Non-pigmented ciliary epithelial cell (primary cell): ENCODE measurements at places on chromosomes 12 and 14.

GRCh38 chr12:113861708-113862312 is 104.3 kb downstream of the RBM19 start:
- DNase-seq, result no peak

DNA sequence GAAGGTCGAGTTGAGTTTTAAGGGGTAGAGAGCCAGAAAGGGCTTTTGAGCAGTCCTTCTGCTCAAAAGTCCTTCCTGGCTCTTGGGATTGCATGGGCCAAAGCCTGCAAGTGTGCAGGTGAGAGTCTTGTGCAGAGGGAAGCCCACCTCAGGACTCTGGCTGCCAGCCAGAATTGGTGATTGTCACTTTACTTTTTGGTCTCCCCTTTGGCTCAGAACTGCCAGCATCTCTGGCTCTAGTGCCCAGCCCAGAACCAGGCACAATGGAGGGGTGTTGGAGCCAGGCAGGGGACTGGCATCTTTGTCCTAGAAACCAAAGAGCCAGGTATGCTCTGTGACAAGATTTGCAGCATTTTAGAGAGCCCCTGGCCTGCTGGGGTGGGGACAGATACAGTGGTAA is 23.5 kb downstream of the FAM222A start:
- no peak for DNase-seq

GRCh38 chr14:44741431-44741830 is 220.3 kb downstream of the KLHL28 start:
- no peak for DNase-seq

DNA sequence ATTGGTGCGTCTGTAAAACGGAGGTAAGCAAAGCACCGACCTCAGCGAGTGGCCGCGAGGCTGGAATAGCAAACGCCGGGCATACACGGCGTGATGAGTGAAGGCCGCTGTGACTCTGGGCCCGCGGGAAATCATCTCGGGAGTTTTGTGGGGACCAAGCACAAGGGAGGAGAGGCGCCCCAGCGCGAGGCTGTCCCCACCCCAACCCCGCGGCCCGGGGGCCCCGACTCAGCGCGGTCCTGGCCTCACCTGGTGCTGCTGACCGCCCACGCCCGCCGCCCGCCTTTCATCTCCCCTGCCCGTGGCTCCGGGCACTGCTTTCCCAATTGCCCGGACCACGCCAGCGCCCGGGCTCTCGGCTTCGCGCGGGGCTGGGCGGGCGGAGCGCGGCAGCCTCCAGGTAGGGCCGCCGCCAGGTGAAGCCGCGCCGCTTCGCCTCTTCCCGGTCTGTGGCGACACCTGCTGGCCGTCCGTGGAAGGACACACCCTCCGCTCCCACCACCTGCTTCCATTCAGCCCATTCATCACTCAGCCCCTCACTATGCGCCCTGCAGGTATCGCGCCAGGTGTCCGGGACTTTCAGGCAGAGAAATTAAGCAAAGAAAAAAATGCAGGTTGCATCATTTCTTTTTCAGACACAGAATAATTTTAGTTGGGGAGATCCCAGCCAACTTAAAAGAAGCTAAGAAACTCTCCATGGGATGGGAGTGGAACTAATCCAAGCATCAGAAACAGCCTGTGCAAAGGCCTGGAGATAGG is 360.4 kb downstream of the MED13L start:
- no peak for DNase-seq

DNA sequence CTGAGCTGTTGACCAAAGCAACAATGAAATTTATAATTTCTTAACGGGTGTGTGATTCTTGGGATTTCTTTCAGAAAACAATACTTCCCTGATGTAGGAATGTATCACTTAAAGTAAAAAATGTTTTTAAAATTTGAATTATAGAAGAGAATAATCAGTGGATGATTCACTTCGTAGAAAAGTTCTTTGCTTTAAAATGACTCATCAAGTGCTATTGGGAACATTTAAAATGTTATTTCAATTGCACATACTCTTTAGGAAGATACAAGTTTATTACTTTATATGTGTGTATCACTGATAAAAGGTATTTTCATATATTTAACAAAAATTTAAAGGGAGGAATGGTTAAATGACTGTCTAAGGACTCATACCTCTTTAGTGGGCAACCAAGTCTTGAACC is 155.3 kb downstream of the PDE3A start:
- peak; percentile 20 for DNase-seq

DNA sequence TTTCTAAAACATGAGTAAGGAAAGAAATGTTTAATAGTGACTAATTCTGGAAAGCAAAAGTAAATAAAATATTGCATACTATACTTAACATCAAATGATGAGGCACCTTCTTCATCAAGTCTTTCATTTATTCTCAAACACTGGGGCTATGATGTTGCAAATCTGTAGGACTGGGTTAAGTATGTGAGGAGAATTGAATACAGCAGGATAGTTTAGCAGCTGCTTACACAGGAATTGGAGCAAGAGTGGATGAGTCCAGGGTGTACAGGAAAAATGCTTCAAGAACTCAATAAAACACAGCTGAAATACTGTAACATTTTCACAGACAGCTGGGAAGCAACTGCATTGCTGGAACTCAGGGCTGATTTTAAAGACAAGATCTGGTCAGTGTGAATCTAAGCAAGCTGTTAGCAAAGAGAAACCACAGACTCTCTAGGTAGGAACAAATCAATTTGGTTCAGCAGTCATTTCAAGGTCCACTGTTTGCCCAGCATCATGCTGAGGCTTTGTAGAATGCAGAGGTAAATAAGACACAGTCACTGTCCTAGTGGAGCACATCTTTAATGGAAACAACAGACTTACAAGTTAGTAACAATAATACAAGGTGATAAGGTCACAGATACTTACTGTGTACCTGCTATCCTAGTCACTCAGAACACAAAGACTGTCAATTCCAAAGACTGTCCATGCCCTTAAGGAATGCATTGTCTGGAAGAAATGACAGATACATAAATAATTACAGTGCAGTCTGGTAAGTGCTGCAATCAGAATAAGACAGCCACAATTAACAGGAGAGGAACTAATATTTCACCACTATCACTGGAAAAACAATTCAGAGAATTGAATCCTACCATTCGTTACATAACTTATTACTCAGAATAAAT is 96.8 kb upstream of the DACT1 start:
- no peak for DNase-seq

DNA sequence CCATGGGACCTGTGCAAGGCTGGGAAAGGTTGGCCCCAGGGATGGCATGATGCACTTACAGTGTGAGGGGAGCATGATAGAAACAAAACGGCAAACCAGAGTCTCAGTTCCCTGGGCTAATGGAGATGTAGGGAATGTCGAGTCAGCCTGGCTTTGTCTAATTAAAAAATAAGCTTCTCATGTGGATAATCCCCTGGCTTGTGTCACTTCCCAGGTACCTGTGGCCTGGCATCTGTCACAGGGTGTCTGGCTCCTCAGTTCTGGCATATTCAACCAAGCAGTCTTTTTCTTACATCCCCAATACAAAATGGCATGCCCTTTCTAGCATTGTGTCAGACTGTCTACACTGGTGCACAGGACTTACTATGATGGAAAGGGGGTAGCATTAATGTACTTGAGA is 261.4 kb downstream of the GRIN2B start:
- DNase-seq, result no peak

DNA sequence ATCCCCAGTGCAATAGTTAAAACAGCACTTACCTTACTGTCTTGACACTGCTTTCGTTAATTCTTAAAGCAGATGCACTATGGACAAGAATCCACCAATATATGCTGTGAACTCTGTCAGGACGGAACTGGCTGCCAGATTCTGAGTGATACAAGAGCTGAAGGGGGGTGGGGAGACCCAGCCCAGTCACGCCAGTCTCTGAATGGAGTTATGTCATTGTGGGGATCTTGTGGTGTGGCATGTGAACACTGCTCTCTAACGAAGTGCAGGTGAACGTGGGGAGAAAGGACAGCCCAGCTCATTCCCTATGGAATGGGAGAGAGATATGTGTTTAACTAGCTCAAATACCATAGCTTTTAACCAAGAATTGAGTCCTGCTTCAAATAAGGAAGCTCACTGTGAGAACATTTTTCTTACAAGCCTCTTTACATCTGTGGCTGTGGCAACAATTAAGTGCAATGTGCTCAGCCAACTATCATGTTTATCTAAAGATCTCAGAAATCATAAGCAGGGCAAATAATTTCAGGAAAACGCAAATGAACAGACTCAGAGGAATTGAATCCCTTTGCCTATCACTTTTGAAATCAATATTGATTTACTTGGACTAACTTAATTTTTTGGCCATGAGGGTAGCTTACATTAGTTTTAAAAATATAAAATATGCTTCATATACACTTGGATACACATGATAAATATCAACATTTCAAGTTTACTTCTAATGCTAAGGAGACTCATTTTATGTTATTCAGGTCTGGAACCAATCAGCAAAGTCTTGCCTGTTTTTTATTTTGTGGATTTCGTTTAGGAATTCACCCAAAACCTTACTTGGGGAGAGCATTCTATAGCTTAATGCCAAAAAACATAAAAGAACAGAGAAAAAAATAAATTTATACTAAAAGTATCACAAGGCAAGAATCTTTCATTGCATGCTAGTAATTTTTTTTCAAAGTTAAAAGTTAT is at the start of gene LUM:
TSS of gene LUM (minus strand) at position 129 of the 960 bp plus-strand sequence. CDS start 2,515 bp downstream, outside the sequence.
- DNase-seq, result peak; percentile 37

- DNase-seq, result no peak
Measured at GRCh38 chr14:51988221-51988620, 1.1 kb upstream of the RTRAF start.

- no peak for DNase-seq
Measured at GRCh38 chr14:99251721-99252120, 20.3 kb downstream of the BCL11B start.

DNA sequence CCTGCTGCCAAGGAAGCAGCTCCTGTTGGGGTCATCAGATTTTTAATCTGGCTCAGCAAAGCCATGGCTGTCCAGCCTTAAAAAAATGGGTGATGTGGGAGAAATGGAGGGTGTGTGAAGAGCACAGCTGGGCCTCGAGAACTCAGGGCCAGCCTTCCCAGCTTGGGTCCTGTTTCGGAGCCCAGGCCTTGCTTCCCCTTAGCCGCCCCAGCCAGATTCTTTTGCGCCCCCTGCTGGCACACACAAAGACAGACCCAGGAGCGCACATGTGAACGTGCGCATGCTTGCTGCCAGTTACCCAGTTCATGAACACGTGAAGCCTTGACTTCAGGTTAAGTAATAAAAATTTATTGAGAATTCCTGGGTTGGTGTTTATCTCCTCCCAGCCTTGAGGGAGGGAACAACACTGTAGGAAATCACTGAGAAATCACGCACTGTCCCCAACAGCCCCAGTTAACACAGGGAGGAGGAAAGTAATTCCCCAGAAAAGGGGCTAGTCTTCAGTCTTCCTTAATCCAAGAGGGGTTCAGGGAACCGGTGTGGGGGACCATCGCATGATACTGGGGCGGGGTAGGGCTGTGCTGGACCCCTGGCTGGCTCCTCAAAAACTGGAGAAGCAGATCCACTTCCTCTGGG is 5.3 kb downstream of the PHB2 start:
- DNase-seq, result no peak

DNA sequence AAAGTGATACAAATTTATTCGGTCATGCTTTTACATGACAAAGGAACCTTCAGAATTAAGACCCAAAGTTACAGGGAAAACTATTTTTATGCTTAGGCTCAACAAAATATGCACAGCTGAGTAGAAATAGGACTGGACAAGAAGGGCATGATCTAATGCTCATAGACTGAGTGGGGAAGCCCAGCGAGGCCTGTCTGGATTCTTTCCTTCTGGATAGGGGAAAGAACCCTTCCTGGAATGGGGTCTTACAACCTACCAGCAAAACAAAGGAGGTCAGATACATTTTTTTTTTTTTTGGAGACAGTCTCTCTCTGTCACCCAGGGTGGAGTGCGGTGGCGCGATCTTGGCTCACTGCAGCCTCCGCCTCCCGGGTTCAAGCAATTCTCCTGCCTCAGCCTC is 2.2 kb upstream of the DDX55 start:
- no peak for DNase-seq

DNA sequence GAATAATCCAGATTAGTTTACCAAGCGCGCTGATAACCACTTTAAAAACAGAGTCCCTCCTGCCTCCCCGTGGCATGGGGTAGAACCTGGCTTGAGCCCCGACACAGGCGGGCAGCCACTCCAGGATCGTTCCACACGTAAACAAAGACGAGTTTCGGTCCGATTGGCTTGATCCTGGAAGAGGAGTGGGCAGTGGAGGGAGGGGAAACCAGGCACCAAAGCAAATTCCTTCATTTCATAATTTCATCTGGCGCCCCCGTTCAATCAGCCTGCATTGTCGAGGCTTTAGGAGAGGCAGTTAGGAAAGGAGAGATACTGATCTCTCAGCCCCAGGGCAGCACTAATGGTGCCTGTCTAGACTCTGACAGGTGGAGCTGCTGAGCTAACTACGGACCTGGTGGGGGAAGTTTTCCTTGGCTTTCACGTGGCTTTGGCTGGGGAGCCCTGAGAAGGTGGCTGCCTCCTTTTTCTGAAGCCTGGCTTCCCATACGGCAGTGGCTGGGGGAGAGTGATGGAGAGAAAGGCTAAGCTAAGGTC is 751 bp upstream of the GPRC5A start:
- DNase-seq, result no peak

DNA sequence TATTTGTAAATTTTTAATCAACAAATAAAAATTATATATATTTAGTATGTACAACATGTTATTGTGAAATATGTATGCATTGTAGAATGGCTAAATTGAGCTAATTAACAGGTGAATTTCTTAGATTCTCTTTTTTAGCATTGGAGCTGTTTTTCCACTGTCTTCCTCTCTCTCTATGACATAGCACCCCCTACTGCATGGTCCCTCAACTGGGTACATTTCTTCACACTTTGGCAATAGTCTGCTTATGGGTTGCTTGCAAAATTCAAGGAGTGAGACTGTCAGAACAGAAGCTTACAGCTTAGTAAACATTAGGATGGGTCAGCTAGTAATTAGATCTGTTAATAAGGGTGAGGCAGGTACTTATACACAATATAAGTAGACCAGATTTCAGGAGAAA is 658.5 kb upstream of the MGAT4C start:
- peak; percentile 13 for DNase-seq

- DNase-seq, result no peak
Measured at GRCh38 chr12:124020514-124020949, 47.5 kb downstream of the ZNF664 start.

GRCh38 chr14:99272899-99273765 is 1.1 kb upstream of the BCL11B start:
- DNase-seq, result no peak

GRCh38 chr14:100587086-100587762 is at the start of gene BEGAIN:
Gene BEGAIN, minus strand, starts transcription at chr14:100587417. Its CDS starts 127 bp downstream, at chr14:100587290.
- DNase-seq, result no peak

GRCh38 chr12:6605421-6606330 is 1.5 kb downstream of the CHD4 start:
- no peak for DNase-seq

- DNase-seq, result no peak
Measured at GRCh38 chr12:21305661-21306060, 29.1 kb downstream of the SLCO1A2 start.

DNA sequence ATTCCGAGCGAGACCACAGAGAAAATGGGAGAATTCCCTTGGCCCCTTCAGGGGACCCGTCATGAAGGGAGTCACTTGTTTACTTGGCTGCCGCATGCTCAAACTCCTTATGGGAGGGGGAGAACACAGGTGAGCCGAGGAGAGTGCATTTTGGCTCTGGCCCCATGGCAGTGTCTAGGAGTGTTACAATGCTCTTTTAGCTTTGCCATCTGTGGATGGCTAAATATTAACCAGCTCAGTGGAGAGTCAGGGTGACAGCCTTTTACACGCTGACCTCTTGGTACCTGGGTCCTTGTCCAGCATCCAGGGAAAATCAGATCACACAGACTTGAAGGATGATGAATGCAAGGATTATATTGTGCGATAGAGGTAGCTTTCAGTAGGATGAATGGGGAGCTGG is 146.4 kb upstream of the ATXN7L3B start:
- no peak for DNase-seq
